ENCODE measurements at places on chromosomes 5 and 9.
A peak's percentile ranks its signal among the peaks of the same experiment; 100 is the strongest.

DNA sequence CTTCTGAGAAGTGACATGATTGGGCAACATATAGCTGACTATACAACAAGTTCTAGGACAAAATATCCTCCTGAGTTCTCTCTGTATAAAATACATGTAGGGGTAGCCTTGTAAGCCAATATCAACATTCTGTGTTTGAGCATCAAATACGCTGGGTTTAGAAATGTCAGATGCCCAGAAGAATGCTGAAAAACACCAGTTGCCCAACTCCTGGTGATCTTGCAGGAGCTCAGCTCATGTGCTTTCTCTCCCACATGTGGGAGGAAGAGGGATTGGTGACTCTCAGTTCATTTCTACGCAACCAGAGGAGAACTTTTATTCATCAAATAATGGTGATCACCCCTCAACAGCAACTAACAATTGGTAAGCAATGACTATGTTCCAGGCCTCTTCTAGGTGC is 810.9 kb upstream of the ACO1 start:
- DNase-seq: peak; percentile 17

- DNase-seq: no peak
Measured at GRCh38 chr5:110056580-110057114, 366.9 kb downstream of the MAN2A1 start.

- DNase-seq: no peak
Measured at GRCh38 chr9:85216601-85217000, 525.2 kb downstream of the AGTPBP1 start.

DNA sequence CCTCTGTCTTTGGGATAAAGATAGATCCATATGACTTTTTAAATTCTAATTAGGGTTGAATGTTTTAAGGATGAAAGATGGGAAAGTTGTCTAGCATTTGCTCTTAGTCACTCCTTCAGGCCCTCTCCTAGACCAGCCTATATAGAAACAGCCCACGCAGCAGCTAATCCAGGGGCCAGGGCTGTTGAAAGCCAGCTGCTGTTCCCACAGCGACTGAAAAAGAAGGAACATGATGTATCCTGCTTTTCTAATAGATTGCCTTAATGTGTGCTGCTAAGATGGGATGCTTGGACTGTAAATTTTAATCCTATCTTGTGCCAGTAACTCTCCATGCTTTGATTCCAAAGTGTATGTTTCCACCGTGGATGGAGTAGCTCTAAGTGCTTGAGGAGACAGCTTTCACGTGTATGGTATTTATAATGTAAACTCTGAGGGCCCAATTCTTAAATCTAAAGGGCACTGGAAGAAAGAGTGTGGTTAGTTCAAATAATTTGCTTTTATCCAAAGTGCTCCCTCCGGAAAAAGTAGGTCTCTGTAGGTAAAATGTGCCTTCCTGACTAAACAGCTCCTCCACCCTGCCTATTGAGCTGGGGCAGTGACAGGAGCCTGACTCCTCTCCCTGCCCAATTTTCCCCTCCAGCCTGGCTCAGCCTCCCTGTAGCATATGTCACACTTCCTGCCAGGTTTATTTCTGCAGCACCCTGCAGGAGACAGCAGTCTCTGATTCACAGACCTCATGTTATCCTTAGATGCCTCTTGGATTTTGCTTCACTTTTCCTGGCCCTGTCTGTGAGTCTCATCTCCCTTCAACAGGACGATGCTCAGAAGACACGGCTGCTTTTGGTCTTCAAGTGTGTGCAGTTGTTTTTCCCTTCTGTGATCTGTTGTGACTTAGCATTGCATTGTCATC is 33.2 kb downstream of the SLC36A1 start:
- DNase-seq: peak; percentile 56

- DNase-seq: no peak
Measured at GRCh38 chr9:128454991-128455390, 815 bp upstream of the ODF2 start.

DNA sequence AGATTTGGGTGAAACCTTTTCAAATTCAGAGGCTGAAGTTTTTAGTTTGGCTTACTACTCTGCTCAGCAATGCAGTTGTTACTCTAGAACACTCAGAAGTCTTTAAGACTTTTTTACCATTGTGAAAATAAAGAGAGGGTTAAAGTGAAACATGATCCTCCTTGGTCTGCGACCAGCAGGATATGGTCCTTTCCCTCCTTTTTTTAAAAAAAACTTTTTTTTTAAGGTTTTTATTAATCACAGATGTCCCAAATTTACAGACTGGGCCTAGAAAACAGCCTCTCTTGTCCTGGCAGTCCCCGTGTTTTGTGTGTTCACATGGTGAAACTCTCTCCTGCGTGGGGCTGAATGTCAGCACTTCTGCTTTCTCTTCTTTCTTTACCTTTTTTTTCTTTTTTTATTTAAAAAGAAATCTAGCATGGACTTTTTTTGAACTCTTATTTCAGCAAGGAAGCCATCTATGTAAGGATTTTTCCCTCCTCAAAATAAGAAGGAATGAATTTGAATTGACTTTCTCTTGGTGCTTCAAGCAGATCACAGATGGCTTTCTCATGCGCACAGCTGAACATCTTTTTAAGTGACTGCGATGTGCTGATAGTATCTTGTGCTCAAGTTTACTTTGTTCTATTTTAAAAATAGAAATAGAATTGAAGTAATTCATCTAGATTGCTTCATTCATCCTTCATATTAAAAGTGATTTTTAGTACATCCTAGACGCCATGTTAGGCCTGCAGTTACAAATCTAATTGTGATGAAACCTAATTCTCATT is 128.7 kb upstream of the OTULINL start:
- DNase-seq: no peak

GRCh38 chr9:13078164-13078563 is 201.3 kb downstream of the MPDZ start:
- DNase-seq: peak; percentile 18
